ENCODE measurements at places on chromosomes 12 and 14. TPM values are rescaled to one million over a fixed set of nuclear protein-coding genes. Genes with fewer than 3 reads are reported as not detected.
A peak's percentile ranks its signal among the peaks of the same experiment; 100 is the strongest.

- DNase-seq: no peak
Observed at GRCh38 chr12:110765111-110765510, 22.4 kb upstream of the PPP1CC start.

DNA sequence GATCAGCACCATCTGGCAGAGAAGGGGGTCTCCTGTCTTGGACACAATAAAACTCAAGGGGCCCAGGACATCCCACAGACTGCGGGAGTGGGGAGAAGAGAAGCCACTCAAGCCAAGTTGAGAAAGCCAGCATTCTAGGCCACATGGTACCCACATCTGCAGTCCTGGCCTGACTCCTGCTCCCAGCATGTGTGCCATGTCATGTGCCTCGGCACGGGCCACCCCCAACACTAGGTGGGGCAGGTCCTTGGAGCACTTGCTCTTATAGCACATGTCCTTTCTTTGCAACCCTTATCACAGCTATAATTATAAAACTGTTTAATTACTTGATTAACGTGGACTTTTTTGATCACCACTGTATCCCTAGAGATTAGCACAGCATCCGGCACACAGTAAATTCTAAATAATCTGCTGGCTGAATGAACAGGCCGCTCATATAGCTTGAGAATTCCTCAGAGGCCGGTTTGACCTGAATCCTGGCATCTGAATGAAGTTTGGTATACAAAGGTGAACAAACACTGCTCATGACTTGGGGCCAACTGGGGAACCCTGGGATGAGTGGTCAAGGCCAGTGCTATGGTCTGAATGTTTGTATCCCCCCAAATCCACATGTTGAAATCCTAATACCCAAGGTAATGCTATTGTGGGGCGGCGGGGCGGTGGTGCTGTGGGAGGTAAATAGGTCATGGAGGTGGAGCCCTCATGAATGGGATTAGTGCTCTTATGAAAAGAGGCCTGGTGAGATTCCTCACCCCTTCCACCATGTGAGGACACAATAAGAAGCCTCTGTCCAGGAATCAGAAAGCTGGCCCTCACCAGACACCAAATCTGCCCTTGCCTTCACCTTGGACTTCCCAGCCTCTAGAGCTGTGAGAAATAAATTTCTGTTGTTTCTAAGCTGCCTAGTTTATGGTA, 6.6 kb downstream of the NCKAP5L start:
- DNase-seq: no peak

- DNase-seq: peak; percentile 56
Observed at GRCh38 chr12:56321027-56321426, 5.2 kb upstream of the CNPY2 start.

BMP4 gene
- total RNA-seq: 0.13 TPM

DTX3 gene
- 1.5 TPM for total RNA-seq

Data from bronchial epithelial cell (primary cell).